ENCODE measurements at places on chromosomes 2 and 18.

GRCh38 chr18:4077204-4077603, 377.9 kb downstream of the DLGAP1 start:
- DNase-seq = no peak

DNA sequence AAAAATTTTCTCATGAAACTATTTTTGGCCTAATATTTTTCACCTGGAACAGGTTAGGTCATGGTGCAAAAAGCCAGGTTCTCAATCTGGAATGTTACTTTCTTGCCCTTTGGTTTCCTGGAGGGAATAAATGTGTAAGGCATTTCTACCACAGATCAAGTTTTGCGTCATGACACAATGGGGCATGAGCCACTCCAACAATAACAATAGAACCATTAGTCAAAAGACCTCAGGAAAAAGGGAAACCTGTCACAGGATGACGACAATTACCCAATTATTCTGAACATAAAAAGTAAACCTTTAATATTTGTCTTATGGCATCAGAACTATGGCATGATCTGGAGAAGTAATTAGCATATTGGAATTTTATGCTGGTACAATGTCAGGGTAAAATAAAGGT, 88.2 kb upstream of the HNRNPA3 start:
- DNase-seq = no peak

DNA sequence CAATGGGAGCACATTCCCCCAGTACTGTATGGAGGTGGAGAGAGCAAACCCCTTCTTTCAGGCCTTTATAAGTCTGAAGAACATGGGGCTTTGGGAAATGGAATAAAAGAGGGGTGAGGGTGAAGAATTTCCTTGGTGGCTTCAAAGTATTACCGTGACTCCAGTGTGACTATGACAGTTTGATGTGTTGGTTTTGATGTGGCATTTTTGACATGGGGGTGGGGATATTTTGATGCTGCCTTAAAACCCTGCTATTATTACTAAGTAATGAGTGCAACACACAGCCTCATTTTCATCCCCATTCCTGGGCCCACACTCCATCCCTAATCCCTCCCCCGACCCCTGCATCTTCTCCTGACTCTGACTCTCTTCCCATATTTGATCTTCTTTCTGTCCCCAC, 23.6 kb downstream of the QPCT start:
- DNase-seq = no peak

DNA sequence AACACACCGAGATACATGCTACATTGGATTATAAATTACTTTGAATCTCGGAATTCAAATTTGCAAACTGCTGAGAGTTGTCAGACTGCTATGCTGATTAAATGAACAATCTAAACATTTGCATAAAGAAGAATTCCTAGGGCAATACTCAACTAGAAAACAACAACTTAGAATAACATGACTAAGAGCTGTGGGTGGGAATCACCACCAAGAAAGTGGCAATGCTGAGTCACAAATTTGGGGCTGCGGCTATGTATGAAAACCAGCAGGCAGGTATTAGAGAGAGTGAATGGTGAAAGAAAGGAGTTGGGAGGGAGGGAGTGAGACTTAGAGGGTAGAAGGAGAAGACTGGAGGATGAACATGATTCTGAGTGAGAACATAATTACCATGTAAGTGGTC, 559.5 kb downstream of the PIK3C3 start:
- no peak for DNase-seq

DNA sequence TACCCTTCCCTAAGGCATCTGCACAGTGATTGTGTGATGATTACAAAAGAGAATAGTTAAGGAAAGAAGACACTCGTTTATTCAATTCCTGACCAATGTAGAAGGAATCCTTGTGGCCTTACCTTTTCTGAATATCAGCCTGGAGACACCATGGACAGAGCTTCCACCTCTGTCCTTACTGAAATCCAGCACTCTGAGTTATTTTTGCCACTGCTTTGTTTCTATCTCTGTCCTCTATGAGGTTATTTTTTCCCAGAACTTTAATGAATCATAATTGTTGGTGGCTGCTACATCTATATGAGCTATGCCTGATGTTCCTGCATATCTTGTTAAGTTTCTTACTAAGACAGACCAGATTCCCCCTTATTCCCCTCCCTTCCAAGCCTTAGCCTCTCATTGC, 275.1 kb downstream of the SETBP1 start:
- DNase-seq = no peak

DNA sequence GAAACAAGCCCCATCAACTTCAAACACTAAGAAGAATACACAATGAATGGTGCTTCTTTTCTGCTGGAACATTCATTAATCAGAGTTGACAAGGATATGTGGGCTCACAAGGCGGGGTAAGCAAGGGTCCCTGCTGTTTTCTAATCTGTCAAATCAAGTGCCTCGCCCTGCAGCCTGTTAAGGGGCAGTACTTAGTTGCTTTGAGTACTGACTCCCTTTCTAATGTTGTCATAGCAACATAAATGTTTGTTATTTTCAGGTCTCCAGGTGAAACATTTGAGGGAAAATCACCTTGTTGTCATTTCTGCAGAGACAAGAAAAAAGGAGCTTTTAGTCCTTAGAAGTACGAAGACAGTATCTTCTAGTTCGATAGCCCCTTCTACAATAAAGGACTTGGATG, 284.7 kb upstream of the PKDCC start:
- DNase-seq = peak; percentile 53

- no peak for DNase-seq
Observed at GRCh38 chr2:129673234-129673633, 306.2 kb upstream of the RAB6C start.

- peak; percentile 29 for DNase-seq
Observed at GRCh38 chr2:166361351-166362153, 14.2 kb downstream of the SCN9A start.

DNA sequence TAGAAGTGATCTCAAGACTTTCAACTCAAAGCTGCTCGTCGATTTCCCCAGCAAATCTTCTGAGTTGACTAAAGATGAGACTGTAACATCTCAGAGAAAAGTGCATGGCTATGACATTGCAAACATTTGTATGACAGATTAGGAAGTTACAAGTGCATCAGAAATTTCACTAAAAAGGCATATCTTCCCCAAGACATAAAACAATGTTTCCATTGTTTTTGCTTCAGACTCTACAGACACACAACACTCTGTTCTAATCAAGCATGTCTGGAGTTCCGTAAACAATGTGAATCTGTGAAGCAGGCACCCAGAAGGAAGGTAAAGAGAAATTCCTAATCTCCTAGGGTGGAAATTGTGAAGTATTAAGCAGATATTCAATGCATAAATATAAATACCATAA, 144.6 kb upstream of the LYPD1 start:
- no peak for DNase-seq

GRCh38 chr2:37769551-37769950, 98.1 kb upstream of the CDC42EP3 start:
- DNase-seq = no peak

GRCh38 chr2:45651415-45652089, at the start of gene PRKCE:
Gene PRKCE (plus strand): TSS chr2:45651675.
- DNase-seq = peak; percentile 24

GRCh38 chr2:64626146-64626809, 27.4 kb downstream of the SERTAD2 start:
- no peak for DNase-seq

DNA sequence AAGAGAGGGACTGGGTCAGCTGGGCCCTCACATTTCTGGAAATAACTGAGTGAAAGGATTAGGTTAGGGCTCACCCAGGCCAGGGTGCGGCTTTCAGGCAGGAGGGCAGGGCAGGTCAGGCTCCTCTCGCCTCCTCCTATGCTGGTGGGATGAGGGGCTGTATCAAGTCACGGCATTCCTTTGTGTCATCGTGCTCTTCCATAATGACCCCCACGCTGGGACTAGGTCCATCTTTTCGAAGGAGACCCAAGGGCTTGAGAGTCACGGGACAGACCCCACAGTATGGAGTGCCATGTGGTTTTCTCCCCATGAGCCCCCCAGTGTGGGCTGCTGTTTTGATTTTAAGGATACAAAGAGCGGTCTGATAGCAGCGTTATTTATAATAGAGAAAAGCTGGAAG, 137.8 kb upstream of the COPS8 start:
- no peak for DNase-seq

DNA sequence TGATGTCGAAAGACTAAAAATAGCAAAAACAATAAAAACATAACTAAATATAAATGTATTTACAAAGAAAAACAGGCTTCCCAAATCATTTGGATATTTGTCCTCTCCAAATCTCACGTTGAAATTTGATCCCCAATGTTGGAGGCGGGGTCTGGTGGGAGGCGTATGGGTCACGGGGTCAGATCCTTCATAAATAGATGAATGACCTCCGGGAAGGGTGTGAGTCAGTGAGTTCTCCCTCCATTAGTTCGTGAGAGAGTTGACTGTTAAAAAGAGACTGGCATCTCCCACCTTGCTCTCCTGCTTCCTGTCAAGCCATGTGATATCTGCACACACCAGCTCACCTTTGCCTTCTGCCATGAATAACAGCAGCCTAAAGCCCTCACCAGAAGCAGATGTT, 703.0 kb downstream of the TMEM182 start:
- no peak for DNase-seq

DNA sequence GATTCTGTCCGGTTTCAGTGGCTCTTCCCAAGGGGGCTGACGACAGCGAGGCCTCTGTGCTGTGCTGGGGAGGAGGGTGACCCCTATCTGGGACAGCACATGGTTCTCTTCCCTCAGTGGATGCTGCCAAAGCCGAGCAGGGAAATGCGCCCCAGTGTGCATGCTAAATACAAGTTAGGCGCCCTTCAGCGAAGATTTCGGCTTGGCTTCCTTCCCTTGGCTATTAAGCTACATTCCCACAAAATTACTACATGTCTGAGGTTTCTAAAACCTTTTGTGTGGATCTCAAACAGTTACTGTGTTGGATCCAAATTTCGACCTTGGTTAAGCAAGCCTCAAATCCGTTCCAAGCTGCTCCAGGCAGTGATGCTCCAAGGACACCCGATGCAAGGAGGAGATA, 440.3 kb downstream of the NRXN1 start:
- no peak for DNase-seq

DNA sequence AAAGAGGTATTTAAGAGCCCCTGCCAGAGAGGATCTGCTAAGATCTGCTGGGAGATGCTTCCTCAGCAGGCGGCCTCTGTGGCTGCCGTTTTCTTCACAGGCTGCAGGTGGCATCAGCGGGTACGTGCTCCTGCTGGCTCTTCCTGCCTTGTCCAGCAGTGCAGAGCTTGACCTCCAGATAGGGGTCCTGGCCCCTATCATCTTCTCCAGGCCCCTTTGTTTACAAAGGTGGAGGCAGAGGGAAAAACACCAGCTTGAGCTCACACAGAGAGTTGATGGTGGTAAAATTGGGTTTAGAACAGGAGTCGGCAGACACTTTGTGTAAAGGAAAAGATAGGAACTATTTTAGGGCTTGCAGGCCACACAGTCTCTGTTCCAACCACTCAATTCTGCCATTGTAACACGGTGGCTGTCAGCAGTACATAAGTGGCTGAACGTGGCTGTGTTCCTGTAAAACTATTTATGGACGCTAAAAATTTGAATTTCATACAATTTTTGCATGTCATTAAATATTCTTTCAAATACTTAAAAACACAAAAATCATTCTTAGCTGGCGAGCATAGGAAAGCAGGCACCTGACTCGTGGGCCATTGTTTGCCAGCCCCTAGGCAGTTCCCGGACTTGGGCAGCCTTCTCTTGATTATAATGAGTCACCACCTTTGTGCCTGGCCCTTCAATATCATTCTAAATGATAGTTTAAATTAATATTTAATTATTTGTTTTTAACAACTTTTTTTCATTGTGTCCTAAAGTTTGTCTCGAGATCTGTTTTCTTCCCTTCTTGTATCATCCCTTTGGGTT, 98.2 kb upstream of the B3GNT7 start:
- peak; percentile 33 for DNase-seq
